Mucosa of descending colon (tissue), 3 donors: ENCODE measurements at places on chromosomes 16 and 17. TPM values are rescaled to one million over a fixed set of nuclear protein-coding genes. Genes with fewer than 3 reads are reported as not detected.

DNA sequence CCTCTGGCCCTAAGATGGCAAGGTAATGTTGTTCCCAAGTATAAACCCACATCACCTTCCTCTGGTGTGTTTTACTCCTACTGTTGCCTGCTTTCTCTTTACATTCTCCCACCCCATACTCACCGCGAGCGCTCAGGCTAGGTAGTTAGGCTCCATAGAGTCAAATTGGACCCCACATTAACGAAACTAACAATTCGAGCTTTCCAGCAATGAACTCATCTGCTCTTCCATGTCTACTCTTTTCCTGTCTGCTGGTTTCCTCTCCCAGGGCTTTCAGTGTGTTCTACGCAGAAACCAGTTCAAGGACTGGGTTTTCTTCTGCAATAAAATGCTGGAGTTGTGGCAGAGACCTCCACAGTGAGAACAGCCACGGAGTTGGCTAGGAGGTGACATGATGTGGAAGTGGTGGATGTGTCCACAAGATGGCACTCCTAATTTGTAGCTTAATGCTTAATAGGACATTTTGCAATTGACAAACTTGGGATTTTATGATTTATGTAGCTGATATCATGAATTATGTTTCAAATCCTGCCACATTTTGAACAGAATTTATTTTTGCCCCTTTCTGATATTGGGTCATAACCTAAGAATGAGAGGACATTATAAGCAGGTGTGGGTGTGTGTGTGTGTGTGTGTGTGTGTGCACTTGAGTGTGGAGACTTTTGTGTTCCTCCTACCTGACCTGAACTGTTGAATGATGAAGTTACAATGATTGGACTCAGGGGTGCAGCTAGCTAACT lies 2.2 kb upstream of the UQCRC2 start:
- no peak for DNase-seq

DNA sequence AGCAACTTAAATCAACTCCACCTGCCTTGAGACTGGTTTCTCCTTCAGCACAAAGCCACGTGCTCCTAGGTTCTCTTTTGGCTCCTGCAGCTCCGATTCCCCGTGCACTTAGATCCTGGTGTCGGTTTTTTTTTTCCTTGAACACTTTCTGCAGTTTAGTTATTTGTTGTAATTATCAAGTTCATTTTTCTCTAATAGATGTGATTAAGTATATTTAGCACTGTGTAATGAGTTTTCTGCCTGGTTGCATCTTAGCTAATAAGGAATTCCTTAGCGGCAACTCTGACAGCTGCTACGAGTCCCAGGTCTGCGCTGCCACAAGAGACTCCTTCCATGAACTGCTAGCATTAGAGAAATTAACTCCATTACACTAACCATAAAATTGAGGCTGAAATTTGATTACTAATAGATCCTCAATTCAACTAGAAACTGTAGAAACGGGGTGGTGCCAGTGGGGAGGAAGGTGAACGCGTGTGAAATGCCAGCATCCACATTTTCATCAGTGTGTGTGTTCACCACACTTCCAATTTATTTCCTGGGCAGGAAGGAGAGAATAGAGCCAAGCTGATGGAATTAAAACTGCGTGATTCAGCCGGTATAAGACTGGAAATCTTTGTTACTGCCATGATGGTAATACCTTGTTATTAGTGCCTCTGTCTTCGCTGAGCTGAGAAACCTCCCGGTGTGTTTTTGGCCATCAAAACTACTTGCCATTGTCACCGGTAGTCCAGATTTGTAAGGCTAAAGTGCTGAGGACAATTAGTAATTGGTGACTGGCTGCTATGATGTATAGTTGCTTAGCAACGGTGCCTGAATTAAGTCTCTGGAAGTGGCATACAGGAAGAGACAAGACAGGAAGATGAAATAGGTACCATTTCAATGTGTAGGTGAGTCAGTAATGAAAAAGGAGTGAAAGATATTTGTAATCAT lies 232.4 kb downstream of the IRX3 start:
- no peak for DNase-seq

DNA sequence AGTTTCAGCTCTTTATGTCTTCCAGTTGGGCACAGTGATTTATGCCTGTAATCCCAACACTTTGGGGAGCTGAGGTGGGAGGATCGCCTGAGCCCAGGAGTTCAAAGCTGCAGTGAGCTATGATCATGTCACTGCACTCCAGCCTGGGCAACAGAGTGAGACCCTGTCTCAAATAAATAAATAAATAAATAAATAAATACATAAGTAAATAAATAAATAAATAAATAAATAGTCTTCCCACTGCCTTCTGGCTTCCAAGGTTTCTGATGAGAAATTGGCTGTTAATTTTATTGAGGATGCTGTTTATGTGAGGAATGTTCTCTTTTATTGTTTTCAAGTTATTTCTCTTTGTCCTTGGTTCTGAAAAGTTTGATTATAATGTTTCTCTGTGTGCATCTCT lies 1507.6 kb upstream of the GOT2 start:
- no peak for DNase-seq

DNA sequence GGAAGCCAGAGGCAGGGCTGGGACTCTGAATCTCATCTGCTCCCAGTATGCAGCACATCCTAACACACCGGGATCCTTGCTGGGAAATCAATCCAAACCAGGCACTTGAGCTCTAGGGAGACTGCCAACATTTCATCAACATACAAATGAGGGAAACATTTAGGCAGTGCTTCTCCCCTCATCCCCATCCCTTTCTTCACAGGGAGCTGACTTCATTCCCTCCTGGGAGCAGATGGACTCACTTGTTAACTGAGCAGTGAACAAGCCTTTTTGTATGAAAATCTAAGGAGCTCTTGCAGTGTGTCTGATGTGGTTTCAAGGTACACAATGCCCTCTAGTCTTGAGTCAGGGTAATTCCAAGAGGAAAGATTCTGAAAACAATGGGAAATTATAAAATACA lies 96.3 kb downstream of the TMEM114 start:
- no peak for DNase-seq

DNA sequence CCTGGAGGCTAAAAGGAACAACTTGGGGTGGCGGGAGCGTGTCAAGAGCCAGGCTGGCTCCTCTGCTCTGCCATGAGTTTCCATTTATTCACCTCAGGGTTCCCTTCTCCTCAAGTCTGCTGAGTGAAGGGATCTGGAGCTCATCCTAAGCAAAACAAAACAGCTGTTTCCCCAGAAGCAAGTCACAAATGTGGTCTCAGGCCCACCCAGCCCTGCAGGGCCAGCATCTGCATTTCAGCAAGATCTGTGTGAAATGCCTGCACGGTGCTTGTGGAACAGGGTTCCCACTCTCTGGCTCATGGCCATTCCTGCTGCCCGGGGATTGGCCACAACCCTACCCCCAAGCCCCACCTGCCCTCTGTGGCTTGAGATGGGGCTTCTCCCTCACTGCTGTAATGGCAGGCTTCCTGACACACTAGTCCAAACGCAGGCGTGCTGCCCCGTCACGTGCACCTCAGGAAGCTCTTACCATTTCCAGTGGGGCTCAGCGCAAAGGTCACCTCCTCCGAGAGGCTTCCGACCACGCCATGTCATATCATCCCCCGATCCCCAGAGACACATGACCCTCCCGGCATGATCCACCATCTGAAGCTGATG lies 2.3 kb downstream of the SLC38A8 start:
- DNase-seq, result no peak

GRCh38 chr17:36994438-36994837 lies 45.7 kb downstream of the AATF start:
- no peak for DNase-seq

DNA sequence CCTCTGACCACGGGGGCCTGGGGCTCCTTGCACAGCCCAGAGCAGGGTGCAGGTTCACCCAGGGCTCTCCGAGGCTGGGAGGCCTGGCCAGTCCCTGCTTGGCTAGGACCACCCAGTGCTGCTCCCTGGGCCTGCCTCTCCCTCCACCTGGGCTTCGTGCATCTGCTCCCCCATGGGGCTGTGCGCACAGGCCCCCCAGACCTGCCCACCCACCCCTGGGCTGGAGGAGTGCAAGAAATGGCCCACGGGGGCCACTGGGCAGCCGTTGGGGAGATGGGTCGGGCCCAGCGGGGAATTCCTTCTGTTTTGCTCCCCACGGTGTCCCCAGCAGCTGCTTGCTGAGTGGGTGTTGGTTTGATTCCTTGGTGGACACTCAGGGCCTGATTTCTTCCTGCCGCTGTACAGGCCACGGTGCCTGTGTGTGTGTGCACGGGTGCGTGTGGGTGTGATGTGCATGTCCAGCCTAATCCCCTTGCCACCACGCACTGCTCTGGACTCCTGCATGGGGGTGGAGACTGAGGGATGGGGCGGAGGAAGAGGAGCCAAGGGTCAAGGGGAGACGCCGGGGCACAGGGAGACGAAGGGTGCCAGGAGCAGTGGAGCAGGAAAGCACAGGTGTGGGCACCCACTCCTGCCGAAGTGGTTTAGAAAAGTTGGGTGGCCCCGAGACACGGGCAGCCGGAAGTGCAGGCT lies 8.5 kb downstream of the PRSS27 start:
- DNase-seq, result no peak

DNA sequence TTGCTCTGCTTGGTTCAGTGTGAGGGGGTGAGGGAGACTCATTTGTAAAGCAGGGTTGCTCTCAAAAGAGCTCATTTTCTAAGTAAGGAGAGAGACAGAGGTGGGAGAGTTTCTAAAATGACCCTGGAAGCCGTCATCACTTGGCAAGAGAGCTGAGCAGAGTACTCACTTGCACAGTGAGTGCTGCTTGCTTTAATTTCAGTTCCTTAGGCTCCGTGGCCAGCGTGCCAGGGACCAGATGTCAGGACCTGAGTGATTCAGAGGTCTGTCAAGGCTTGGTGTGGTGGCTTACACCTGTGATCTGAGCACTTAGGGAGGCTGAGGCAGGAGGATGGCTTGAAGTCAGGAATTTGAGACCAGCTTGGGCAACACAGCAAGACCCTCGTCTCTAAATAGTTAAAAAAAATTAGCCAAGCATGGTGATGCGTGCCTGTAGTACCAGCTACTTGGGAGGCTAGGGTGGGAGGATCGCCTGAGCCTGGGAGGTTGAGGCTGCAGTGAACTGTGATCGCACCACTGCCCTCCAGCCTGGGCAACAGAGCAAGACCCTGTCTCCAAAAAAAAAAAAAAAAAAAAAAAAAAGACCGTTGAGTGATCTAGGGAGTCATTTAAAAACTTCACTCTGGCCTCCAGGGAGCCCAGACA lies 10.7 kb downstream of the ZNF205 start:
- DNase-seq, result no peak

Gene TCAP
- 3.4 TPM for total RNA-seq

Gene PRCD
- total RNA-seq, result 1.6 TPM

Gene CCL16
- total RNA-seq, result not detected
